ENCODE measurements at places on chromosomes 4 and X.

DNA sequence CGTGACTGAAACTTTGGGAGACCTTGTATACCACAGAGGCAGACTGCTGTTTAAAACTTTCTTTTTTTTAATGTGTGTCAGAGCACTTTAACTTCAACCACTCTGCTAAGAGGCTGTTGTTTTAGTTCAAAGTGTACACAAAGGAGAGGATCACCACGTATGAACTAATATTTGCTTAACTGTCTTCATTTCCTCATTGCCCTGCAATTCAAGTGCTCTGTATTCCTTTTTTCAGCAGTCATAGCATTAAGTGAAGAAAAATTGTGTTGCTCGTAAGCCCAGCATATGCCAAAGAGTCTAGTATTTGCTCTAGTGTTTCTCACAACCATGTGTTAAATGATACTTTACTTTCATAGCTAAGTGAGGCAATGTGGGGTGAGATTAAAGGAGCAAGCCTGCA lies 63.0 kb upstream of the HHIP start:
- DNase-seq: no peak

- no peak for DNase-seq
Measured at GRCh38 chrX:56468441-56468840, 95.0 kb upstream of the UBQLN2 start.

DNA sequence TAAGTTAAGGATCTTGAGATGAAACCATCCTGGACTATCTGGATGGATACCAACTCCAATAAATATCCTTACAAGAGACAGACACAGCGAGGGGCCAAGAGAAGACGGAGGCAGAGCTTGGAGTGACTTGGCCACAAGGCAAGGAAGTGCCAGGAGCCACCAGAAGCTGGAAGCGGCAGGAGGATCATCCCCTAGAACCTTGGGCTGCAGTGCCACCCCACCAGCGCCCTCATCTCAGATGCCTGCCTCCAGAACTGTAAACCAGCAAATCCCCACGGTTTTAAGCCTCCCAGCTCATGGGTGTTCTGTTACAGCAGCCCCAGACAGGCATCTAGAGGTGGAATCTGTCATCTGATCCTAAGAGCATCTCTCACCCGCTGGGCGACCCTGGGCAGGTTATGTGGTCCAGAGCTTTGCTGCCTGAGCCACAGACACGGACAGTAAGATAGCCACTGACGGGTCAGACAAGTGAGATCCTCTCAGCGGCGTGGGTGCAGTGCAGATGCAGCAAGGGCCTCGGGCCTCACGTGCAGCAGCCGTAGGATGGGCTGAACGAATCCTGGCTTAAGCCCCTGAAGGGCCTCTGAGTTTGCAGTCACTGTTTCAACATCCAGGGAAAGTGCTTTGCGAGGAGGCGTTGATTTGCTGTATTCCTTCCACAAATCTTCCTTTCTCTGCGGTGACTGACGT lies 25.1 kb upstream of the MXD4 start:
- no peak for DNase-seq

GRCh38 chrX:32778965-32779364 lies 432.4 kb downstream of the DMD start:
- no peak for DNase-seq

GRCh38 chr4:152476796-152477195 lies 59.1 kb downstream of the FBXW7 start:
- no peak for DNase-seq

DNA sequence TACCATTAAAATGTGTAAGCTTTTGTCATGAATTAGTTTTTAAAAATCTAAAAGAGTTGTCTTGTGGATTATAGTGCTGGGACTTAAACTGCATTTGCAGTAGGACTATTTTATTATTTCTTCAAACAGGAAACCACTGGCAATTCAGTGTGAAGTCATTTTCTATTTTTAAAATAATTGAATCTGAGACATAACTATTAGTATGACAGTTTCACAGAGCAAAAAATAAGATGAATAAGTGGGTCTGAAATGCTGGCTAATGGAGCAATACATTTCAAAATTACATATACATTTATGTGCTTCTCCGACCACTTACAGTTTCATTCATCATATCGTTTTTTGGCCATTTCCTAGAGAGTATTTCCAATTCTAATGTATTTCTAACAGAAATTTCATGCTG lies 75.3 kb upstream of the RAPGEF2 start:
- no peak for DNase-seq

- DNase-seq: no peak
Measured at GRCh38 chr4:17958181-17958580, 63.4 kb downstream of the LCORL start.

Data from activated CD8-positive, alpha-beta memory T cell treated with anti-CD3 and anti-CD28 coated beads for 1 hour (primary cell).